ENCODE measurements at places on chromosomes 11 and 22.

DNA sequence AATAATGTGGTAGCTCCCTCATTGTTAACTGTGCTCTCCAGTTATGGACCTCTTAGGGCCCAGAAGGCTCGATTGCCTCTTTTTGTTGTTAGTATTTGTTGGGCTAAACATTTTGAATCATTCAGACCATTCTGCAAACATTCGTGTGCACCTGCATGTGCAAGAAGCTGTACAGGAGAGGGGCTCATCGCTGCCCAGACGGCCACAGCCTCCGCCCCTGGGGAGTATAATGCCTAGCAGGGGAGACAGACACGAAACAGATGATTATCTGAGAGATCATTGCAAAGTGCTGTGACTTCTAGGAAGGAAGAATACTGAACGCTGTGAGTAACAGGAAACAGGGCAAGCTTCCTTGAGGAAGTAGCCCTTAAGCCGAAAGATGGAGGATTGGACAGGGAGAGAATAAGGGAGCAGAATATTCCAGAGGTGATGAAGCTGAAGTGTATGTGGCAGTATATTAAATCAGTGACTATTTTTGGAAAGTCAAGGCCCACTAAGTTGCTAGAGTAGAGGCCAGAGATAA lies 123.3 kb upstream of the RASSF10 start:
- peak; percentile 70 for DNase-seq

DNA sequence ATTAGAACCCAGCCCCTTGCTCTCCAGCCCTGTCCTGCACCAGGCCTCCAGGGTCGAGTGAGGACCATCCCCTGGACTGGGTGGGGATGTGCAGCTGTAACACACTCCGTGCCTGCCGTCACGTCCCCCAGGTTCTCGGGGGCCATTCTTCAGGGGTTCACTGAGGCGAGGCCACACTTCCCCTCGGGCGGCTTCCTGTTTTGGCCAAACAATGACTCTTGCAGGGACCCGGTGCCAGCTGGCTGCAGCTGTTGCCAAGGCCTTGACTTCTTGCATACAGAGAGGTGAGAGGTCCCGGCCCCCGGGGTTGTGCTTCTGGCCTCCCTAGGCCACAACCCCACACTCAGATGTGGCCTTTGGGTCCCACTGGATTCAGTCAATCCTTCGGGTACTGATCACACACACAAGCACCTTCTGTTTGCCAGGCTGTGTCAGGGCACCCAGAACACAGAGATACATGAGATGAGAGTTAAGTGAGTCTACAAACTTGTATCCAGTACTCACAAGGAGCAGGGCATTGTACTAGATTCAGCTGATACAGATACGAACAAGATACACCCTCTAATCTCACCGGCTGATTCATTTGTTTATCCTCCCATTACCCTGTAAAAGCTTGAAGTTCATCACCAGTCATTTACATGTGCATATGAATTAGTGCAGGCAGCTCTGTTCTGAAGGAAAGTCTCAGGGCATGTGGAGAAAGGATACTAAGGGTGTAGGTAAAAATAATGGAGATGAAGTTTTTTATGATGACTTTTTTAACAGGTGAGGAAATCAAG lies 32.9 kb downstream of the LRRC32 start:
- no peak for DNase-seq

GRCh38 chr11:35539256-35539655 lies 13.8 kb upstream of the PAMR1 start:
- no peak for DNase-seq

GRCh38 chr22:19629720-19630419 lies 84.4 kb upstream of the SEPTIN5 start:
- DNase-seq, result no peak

DNA sequence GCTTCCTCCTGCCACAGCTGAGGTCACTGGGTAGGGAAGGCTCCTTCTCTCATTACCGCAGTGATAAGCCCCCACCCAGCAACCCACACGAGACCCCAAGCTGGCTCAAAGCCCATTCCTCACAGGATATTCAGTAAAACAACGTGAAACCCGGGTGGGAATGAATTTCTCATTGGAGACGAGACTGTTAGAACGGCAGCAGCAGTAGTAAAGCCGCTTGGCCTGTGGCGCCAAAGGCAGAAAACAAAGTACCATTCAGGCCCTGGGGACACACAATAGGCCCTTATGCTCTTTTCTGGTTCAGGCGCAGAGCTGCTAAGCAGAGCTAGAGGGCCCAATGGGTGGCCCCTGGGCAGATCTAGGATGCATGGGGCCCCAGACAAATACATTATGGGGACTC lies 45.3 kb downstream of the PC start:
- DNase-seq, result no peak

GRCh38 chr11:57318178-57318577 lies 6.6 kb downstream of the TNKS1BP1 start:
- DNase-seq, result no peak

DNA sequence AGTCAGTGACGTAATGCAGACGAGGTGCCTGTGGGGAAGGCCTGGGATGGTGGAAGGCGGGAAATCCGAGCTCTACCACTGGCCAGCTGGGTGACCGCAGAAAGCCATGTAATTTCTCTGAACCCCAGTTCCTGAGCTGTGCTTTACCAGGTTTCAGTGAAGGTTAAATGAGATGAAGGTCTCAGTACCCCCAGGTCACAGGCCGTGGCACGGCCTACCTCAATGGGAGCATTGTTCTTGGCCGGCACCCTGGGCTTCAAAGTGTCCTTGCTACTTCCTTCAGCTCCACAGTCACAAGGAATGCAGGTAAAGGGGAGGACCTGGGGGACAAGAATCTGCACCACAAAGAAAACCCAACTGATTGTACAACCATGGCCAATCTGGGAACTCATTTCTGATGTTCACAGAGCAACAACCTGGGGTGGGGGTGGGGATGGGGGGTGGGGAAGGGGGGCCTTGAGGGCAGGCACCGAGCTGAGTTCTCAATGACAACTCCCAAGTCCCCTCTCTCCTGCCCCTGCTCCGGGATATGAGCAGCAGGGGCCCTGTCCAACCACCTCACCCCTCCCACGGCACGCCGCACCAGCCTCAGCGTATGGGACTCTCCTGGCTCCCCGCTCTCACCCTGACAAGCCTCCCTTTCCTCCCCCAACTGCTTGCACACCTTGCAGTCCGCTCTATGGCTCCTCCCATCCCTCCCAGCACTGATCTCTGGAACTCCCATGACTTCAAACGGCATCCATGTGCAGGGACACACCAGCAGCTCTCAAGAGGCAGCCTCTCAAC lies 59.1 kb upstream of the ARFGAP3 start:
- no peak for DNase-seq

DNA sequence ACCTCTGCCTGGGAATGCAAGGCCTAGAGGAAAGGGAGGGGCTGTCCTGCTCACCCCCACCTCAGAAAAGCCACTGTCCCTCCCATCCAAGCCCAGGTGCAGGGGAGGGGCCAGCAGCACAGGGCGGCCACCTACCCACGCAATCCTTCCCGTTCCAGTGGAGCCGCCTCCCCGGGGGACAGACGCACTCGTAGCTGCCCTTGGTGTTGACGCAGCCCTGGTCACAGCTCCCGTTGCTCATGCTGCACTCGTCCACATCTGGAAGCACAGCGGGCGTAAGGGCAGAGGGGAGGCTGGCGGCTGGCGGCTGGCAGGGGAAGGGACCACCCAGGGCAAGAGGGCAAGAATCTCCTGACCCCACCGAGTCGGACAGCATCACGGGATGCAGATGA lies 40.3 kb upstream of the TTLL12 start:
- no peak for DNase-seq

DNA sequence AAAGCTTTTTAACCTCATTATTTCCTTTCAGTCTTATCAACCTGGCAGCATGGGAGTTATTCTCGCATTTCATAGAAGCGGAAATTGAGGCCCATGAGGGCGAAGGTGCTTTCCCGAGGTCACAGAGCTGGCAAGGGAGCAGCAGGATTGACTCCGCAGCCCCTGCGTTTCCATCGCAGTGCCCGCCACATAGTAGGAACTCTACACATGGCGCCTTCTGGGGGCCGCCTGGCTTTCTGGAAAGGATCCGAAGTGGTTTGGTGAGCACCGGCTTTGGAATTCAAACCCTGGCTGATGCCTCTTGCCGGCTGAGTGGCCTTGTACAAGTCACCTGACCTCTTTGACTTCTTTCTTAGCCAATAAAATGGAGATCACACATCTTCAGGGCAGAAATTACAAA lies 93.4 kb downstream of the CEP164 start:
- DNase-seq, result no peak

- no peak for DNase-seq
Observed at GRCh38 chr22:49716441-49716840, 111.2 kb downstream of the BRD1 start.

GRCh38 chr22:39773976-39774539 lies 119.5 kb downstream of the ENTHD1 start:
- DNase-seq, result no peak

DNA sequence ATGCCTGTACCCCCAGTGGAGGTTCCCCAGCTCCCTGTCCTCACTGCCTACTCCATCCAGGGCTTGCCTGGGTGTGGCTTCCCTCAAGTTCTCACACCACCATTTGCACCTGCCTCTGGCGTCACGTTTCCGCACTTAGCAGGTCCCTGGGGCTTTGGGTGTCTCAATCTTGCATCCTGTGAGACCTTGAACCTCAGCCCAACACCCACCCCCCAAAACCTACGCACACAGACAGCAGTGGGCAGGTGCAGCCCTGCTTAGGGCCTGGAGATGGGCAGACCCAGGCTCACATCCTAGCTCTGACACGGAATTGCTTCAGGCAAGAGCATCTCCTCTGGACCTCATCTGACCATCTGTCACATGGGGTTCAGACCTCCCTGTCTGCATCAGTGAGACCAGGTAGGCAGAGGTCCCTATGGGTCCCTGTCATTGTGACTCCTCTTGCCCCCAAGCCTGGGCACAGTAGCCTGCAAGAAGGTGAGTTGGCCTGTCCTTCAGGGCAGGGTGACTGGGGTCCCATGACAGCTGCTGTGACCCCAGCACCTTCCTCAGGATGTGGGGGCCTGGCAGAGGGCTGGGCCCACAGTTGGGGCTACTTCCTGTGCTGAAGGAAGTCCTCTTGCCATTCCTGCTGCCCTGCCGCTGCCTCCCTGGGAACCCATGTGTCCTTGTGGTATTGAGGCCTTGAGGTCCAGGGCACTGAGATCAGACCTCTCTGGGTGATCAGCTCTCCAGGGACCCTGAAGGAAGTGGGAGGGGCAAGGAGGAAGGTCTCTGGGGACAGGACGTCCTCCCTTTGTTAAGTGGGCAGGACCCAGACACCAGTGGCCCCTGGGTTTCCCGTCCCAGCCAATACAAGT lies 2.0 kb downstream of the SIPA1 start:
- no peak for DNase-seq

DNA sequence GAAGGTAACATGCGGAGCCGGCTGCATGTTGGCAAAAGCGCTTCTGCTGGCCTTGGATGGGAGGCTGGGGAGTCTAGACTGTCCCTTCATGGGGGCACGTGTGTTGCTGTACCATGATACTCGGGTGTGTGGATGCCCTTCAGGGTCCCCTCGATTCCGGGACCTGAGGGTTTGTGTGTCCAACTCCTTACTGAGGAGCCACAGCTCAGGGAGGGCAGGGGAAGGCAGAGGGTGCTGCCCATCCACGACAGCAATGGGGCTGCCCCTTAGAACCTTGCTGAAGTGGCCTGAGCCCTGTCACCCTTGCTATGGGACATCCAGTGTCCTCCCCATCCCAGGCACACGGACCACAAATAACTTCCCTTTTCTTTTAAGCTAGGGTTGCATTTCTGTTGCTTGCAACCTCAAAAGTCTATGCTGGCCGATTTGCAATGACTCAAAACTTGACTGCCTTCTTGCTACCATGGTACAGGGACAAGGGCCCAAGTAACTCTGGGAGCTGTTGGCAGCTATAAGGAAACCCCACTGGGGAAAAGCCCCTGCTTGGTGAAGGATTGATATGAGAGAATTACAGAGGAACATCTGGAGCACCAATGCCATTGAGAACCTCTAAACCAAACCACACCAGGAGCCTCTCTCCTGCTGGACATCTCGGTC lies 43.8 kb downstream of the RTL6 start:
- peak; percentile 44 for DNase-seq

DNA sequence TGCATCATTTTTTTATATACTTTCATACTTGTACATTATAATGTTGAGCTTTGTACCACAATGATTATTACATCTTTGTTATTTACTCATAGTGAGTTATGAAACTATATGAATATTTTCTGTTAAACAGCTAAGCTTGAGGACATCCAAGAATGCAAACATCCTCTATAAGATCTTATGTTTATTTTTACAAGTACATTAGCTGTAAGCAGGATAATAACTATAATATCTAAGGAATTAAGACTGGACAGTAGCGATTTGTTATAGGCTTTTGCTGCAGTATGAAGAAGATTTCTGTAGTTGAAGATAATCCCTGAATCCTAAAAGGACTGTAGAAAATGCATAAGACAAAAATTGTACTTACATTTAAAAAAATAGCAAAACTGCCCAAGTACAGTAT lies 176.0 kb downstream of the METTL15 start:
- DNase-seq, result no peak

GRCh38 chr11:44199816-44200215 lies 104.3 kb downstream of the EXT2 start:
- no peak for DNase-seq

DNA sequence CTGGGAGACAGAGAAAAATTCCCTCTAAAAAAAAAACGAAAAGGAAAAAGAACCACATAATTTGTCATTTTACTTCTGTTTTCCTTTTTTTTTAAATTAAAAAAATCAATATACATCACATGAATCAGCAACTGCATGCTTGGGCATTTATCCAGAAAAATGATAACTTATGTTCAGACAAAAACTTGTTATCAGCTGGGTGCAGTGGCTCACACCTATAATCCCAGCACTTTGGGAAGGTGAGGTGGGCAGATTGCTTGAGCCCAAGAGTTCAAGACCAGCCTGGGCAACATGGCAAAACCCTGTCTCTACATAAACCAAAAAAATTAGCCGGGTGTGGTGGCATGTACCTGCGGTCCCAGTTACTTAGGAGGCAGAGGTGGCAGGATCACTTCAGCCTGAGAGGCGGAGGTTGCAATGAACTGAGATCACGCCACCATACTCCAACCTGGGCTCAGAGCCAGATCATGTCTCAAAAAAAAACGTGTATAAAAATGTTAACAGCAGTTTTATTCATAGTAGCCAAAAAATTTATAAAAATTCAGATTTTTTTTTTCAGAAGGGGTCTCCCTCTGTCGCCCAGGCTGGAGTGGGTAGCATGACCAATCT lies 28.5 kb downstream of the AMBRA1 start:
- DNase-seq, result no peak

- no peak for DNase-seq
Observed at GRCh38 chr11:62858201-62858600, 18.8 kb upstream of the WDR74 start.

GRCh38 chr11:39786682-39787081 lies 1672.8 kb downstream of the LRRC4C start:
- no peak for DNase-seq

DNA sequence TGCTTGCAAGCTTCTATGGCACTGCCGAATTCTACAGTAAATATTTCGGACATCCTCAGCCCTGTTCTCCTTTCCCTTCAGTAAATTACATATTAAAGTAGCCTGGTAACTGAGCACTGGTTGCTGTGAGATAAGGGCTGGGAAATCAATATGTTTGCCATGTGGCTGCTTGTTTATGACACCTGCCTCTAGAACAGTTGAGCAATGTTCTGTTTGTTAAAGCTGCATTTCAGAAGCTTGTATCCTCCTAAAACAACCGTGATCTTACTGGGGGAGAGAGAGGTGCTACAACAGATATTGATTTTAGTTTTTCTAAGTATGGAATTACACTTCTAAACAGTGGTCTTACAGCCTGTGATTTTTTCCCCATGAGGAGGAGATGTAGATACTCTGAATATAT lies 39.4 kb downstream of the ZBTB16 start:
- DNase-seq, result no peak

Data from vagina (tissue), 2 donors.